Vagina (tissue), 2 donors: ENCODE measurements at places on chromosomes 7 and 10.

DNA sequence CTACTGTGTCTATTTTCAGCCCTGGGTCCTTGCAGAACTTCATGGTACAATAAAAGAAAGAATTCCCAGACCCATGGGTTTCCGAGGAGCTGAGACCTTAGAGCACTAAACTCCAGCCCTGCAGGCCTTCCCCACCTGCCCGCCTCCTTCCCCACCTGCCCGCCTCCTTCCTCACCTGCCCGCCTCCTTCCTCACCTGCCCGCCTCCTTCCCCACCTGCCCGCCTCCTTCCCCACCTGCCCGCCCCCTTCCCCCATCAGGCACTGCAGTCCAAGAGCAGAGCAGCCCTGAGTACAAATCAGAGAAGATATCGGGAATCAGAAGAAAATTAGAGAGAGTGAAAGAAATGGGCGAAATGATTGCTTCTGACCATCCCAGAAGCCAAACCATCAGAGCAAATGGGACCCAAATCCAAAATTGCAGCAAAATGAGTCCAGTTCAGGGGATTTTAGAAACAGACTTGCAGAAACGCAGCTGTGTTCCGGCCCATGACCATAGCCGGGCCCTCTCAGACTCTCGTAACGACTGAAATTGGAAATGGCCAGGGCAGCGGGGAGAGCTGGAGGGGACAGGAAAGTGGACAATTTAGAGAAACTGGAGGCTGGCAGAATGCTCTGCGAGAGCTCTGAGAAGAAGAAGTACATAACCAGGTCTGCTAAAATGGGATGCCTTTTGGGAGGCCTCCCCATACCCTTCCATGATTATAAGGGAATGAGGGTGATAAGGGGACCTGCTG, 568.4 kb downstream of the TCERG1L start:
- no peaks in the 10 kb centered on the region for H3K27me3 ChIP-seq
- no peak overlapping the region for H3K27ac ChIP-seq
- no peaks in the 10 kb centered on the region for H3K36me3 ChIP-seq

GRCh38 chr10:129541200-129541599, 74.2 kb downstream of the MGMT start:
- H3K4me1 ChIP-seq, result no peaks in the 10 kb centered on the region
- no peaks in the 10 kb centered on the region for H3K36me3 ChIP-seq
- H3K4me3 ChIP-seq, result no peak overlapping the region
- H3K27ac ChIP-seq, result no peak overlapping the region

GRCh38 chr7:24665564-24666294, 91.5 kb downstream of the GSDME start:
- no peak overlapping the region for H3K4me3 ChIP-seq
- H3K4me1 ChIP-seq, result no peaks in the 10 kb centered on the region
- H3K27me3 ChIP-seq, result no peaks in the 10 kb centered on the region
- no peak overlapping the region for H3K27ac ChIP-seq
- no peaks in the 10 kb centered on the region for H3K36me3 ChIP-seq

DNA sequence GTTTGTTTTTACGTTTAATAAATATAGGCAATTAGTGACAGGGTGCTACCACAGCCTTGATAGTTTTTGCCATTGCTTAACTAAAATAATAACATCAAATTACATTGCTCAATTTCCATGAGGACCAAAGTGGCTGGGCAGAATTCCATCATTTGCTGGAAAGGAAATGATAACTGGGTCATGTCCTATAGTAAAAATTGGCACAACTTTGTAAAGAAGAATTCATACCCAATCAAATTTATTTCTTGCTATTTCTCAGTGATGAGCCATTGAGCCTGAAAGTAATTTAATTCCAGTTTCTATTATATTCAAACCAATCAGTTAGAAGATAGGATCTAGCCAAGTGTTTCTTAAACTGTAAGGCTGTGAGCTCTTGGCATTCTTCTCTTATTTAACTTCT, 102.2 kb upstream of the CTTNBP2 start:
- H3K4me1 ChIP-seq, result no peaks in the 10 kb centered on the region
- H3K36me3 ChIP-seq, result no peaks in the 10 kb centered on the region
- no peak overlapping the region for H3K4me3 ChIP-seq

- peaks cover 47% of the 10 kb centered on the region for H3K4me1 ChIP-seq
- H3K4me3 ChIP-seq, result no peak overlapping the region
- peaks cover 7% of the 10 kb centered on the region for H3K36me3 ChIP-seq
- H3K27ac ChIP-seq, result no peak overlapping the region
- H3K27me3 ChIP-seq, result no peaks in the 10 kb centered on the region
- no peak for DNase-seq
Measured at GRCh38 chr10:124619802-124620490, 124.2 kb downstream of the FAM53B start.

GRCh38 chr7:106283831-106284713, 711 bp downstream of the NAMPT start:
- H3K4me3 ChIP-seq, result peak overlapping the region; percentile 82
- H3K4me1 ChIP-seq, result peaks cover 44% of the 10 kb centered on the region
- no peaks in the 10 kb centered on the region for H3K27me3 ChIP-seq
- peak overlapping the region; percentile 98 for H3K27ac ChIP-seq

GRCh38 chr7:78635026-78635793, 818.3 kb downstream of the MAGI2 start:
- H3K27me3 ChIP-seq, result no peaks in the 10 kb centered on the region
- no peak overlapping the region for H3K4me3 ChIP-seq
- no peaks in the 10 kb centered on the region for H3K4me1 ChIP-seq
- no peak overlapping the region for H3K27ac ChIP-seq
- DNase-seq, result no peak

GRCh38 chr7:27078616-27079233, 17.1 kb downstream of the HOXA1 start:
- no peak for DNase-seq
- no peak overlapping the region for H3K27ac ChIP-seq
- no peaks in the 10 kb centered on the region for H3K4me1 ChIP-seq
- H3K27me3 ChIP-seq, result no peaks in the 10 kb centered on the region
- H3K4me3 ChIP-seq, result no peak overlapping the region
- no peaks in the 10 kb centered on the region for H3K36me3 ChIP-seq
